SJSA1 (cell line): ENCODE measurements at places on chromosomes 6 and 20. TPM values are rescaled to one million over a fixed set of nuclear protein-coding genes. Genes with fewer than 3 reads are reported as not detected.

Gene TAAR9
- not detected in 2 replicates for total RNA-seq

Gene BEND6
- total RNA-seq: 7.0 and 11.9 TPM in 2 replicates

GRCh38 chr6:31228476-31228875 is 43.4 kb downstream of the HLA-C start:
- no peak for DNase-seq

- DNase-seq: no peak
Measured at GRCh38 chr20:995170-995569, 6.9 kb downstream of the RSPO4 start.

DNA sequence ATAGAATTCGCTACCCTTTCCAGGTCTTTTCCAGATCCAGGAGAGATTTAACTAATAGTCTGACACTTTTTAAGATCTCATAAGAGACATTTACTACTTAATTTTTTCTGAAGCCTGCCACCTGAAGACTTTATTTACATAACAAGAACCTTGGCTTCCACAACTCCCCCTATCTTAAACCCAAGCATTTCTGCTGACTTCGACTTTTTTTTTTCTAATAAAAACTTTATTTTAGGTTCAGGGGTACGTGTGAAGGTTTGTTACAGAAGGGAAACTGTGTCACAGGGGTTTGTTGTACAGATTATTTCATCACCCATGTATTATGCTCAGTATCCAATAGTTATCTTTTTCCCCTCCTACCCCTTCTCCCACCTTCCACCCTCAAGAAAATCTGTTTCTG is 64.9 kb upstream of the OR14J1 start:
- no peak for DNase-seq

DNA sequence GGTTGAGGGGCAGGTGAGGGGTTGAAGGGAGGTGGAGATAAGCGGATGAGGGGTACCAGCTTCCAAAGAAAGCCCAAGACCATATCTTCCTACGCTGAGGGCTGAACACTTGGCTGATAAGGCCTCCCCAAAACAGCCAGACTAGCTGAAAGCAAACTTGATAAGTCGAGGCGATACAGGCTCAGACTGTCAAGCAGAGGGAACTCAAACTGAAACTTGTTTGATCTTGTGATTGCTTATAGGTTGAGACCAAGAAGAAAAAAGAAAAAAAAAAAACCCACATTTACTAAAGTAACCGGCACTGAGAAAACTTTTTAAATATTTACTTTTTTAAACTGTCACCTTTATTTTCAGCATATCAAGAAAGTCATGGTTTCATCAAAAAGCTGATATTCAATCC is 73.6 kb downstream of the TRERF1 start:
- no peak for DNase-seq

- no peak for DNase-seq
Measured at GRCh38 chr6:85867595-85867994, 224.9 kb upstream of the SYNCRIP start.

DNA sequence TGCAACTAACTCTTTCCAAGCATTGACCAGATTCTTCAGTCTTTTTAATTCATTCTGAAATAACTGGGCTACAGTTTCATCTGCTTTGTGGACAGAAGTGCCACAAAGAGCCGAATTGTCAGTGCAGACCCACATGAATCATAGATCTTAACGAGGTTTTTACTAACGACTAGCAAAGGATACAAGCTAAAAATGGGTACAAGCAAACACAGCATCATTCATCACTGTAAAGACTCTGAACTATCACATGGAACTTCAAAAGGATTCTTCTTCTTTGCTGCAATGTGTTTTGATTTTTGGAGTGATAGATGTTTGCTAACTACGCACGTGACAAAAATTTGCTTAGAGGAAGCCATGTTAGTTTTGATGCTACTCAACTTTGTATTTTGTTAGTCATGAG is 227.1 kb downstream of the ESR1 start:
- DNase-seq: no peak

GRCh38 chr20:34891166-34892062 is 15.0 kb downstream of the ACSS2 start:
- DNase-seq: no peak

GRCh38 chr6:13445005-13445743 is 42.2 kb downstream of the GFOD1 start:
- no peak for DNase-seq
